ENCODE measurements at places on chromosomes 16 and 17.

DNA sequence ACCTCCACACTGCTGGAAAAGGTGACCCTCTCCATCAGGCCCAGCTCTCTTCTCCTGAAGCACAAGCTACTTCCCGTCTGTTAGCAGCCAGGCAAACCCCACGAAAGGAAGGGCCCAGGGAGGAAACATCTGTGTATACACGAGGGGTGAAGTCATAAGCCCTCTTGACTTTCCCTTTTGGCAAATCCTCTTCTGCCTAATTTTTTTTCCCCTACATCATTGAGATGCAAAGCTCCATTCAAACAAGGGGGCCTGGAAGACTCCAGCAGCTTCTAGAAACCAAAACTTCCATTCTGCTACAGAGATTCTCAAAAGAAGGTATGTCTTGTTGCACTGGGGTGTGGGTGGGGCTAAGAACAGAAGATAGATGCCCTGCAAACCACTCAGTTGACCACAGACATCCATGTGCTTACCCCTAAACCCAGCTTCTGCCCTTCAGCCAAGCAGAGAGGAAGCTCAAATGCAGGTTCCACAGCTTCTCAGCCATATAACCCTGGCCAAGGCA lies 145.6 kb upstream of the RCVRN start:
- H3K27ac ChIP-seq, result no peak overlapping the region
- H3K27me3 ChIP-seq, result no peaks in the 10 kb centered on the region
- peak; percentile 50 for DNase-seq
- no peak overlapping the region for H3K4me3 ChIP-seq
- no peaks in the 10 kb centered on the region for H3K4me1 ChIP-seq
- no peaks in the 10 kb centered on the region for H3K36me3 ChIP-seq

DNA sequence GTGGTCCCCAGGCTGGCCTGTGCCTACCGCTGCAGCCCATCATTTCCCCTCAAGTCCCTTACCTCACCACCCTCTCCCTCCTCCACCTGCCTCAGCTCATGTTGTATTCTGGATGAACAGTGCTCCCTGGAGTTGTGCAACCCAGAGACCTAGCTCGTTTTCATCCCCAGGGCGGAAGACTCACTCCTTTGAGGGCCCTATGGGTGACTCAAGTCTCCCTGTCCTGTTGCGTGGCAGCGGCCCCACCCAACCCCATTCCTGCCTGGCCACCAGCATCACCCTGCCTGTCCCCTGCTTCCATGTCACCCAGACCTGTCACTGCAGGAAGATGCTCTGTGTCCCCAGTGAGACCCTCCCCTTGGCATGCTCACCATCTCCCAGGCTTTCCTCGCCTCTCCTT lies 3.3 kb downstream of the ALOX12B start:
- H3K4me3 ChIP-seq, result no peak overlapping the region
- DNase-seq, result no peak
- peaks cover 30% of the 10 kb centered on the region for H3K27me3 ChIP-seq
- no peaks in the 10 kb centered on the region for H3K36me3 ChIP-seq
- peaks cover 16% of the 10 kb centered on the region for H3K4me1 ChIP-seq

- H3K36me3 ChIP-seq, result no peaks in the 10 kb centered on the region
- DNase-seq, result no peak
- H3K27me3 ChIP-seq, result peaks cover 3% of the 10 kb centered on the region
- H3K4me1 ChIP-seq, result peaks cover 11% of the 10 kb centered on the region
Measured at GRCh38 chr16:68452176-68452575, 3.9 kb upstream of the SMPD3 start.

GRCh38 chr17:7132511-7133094 lies 18.0 kb upstream of the ASGR2 start:
- H3K27me3 ChIP-seq, result peaks cover 11% of the 10 kb centered on the region
- no peak overlapping the region for H3K4me3 ChIP-seq
- peaks cover 4% of the 10 kb centered on the region for H3K4me1 ChIP-seq
- H3K36me3 ChIP-seq, result no peaks in the 10 kb centered on the region

- no peaks in the 10 kb centered on the region for H3K36me3 ChIP-seq
- DNase-seq, result no peak
- no peak overlapping the region for H3K4me3 ChIP-seq
- H3K4me1 ChIP-seq, result no peaks in the 10 kb centered on the region
Measured at GRCh38 chr16:56773532-56773931, 43.6 kb downstream of the NUP93 start.

DNA sequence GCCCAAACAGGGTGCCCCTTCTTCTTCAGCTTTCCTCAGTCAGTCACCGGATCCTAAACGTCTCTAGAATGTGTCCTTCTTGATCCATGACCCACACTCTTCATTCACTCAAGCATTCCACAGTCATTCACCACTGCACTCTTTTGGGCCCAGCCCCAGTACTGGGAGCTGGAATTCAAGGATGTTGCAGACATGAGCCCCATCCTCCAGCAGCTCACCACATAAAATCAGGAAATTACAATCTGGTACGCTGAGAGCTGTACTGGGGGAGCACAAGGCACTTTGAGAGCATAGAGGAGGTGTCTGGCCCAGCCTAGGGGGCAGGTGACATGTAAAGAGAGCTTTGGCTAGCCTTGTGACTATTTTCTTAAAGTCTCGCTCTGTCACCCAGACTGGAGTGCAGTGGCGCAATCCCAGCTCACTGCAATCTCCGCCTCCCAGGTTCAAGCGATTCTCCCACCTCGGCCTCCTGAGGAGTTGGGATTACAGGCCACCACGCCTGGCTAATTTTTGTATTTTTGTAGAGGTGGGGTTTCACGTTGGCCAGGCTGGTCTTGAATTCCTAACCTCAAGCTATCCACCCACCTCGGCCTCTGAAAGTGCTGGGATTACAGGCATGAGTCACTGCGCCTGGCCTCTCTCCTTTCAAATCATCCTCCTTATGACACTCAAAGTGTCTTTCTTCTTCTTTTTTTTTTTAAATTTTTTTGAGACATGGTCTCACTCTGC lies 18.7 kb downstream of the CES4A start:
- no peaks in the 10 kb centered on the region for H3K4me1 ChIP-seq
- H3K27ac ChIP-seq, result no peak overlapping the region
- H3K4me3 ChIP-seq, result no peak overlapping the region
- peaks cover 18% of the 10 kb centered on the region for H3K36me3 ChIP-seq
- DNase-seq, result no peak
